ENCODE measurements at places on chromosomes 1 and 21. TPM values are rescaled to one million over a fixed set of nuclear protein-coding genes. Genes with fewer than 3 reads are reported as not detected.

- no peak for DNase-seq
These were observed 945.5 kb downstream of the TTLL7 start for GRCh38 chr1:83053446-83053845.

DNA sequence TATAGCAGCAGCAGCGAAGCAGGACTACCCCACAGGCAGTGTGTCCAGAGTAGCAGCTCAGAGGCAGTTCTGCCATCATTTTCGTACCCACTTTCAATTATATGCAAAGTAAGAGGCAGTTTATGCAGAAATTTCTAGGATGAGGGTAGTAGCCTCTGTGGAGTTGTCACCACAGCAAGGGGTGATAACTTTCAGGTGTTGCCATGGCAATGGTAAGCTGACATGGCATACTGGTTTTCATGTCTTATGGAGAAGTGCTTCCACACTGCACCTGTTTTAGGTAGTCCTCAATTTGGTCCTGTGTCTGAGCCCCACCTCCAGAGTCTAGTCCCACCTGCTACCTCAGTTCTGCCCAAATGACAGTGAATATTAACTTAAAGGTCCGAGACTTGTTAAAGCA, 133.3 kb upstream of the SYT6 start:
- no peak for DNase-seq

- DNase-seq, result no peak
These were observed 10.6 kb downstream of the SOD1 start for GRCh38 chr21:31670070-31670469.

Gene PHACTR4
- total RNA-seq, result 24.2 TPM

GRCh38 chr1:62089570-62089969, 105.1 kb upstream of the L1TD1 start:
- no peak for DNase-seq

Gene PEAR1
- 3.7 TPM for total RNA-seq

- DNase-seq, result no peak
These were observed 178.3 kb downstream of the ATG4C start for GRCh38 chr1:62962014-62962812.

- no peak for DNase-seq
These were observed 76.0 kb downstream of the FH start for GRCh38 chr1:241443561-241443960.

- DNase-seq, result peak; percentile 96
These were observed 78.9 kb downstream of the CLEC20A start for GRCh38 chr1:178417858-178418257.

DNA sequence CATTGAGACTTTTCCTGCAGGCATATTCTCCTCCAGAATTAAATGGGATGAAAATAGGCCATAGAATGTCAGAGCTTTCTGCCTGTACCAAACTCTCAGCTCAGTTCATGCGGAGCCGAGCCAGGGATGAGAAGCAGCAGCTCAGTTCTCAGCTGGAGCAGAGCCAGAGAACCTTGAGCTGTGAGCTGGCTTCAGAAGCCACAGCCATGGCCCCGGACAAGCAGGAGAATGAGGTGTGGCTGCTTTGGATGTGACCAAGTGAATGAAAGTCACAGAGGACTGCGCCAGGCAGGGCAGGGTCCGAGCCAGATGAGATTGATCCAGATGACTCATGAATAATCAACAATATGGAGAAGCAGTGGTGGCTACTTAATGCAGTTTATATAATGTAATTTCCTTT, 633.8 kb downstream of the NCAM2 start:
- no peak for DNase-seq

Gene ADGRL2
- total RNA-seq, result 8.8 TPM

DNA sequence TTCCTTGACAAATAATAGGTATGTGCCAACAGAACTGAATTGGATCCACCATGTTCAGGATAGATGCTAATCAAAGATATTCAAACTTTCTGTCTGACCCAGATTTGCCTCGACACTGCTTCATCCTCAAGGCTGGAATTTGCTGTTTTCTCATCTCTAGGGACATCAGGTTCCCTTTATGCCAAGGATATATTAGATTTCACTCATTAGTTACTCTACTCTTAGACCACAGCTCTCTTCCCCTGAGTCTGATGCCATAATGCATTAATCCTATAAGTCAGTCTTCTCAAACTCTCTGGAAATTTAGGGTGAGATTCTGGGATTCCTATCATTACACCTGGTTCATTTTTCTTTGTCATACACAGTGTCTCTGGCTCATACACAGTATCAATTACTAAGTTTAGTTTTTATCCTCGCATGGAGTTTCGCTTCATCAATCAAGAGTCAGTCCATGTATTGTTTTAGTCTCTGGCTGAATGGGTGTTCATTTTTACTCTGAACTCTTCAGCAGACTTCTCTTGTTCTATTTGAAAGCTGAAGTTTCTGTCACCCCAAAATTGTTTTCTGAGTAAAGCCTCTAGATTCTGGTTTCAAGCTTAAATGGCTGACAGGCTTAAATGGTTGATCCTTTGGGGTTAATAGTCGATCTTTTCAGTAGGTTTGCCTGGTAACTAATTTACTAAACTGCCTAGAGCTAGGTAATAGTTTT, 9.3 kb upstream of the DCAF6 start:
- no peak for DNase-seq

- no peak for DNase-seq
These were observed 65.6 kb upstream of the EDEM3 start for GRCh38 chr1:184820218-184820750.

DNA sequence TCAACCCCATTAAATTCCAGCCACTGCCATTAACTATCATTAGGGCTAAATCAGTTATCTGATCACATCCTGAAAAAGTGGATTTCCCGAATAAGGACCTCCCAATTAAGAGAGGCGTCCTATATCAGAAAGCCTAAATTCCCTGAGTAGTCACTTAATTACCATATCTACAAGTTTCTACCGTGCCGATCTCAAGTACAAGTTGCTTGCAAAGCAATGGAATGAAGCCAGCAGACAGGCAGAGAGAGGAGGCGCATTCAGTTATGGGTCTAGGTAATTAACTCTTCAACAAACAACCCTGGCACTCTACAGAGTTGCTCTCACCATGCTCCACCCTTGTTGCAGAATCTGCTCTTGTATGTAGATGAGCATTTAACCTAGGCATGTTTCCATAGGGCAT, 494.6 kb upstream of the RUNX1 start:
- no peak for DNase-seq

Gene LRRC71
- total RNA-seq, result 0.26 TPM

GRCh38 chr1:213366141-213366831, 315.2 kb downstream of the RPS6KC1 start:
- DNase-seq, result no peak

DNA sequence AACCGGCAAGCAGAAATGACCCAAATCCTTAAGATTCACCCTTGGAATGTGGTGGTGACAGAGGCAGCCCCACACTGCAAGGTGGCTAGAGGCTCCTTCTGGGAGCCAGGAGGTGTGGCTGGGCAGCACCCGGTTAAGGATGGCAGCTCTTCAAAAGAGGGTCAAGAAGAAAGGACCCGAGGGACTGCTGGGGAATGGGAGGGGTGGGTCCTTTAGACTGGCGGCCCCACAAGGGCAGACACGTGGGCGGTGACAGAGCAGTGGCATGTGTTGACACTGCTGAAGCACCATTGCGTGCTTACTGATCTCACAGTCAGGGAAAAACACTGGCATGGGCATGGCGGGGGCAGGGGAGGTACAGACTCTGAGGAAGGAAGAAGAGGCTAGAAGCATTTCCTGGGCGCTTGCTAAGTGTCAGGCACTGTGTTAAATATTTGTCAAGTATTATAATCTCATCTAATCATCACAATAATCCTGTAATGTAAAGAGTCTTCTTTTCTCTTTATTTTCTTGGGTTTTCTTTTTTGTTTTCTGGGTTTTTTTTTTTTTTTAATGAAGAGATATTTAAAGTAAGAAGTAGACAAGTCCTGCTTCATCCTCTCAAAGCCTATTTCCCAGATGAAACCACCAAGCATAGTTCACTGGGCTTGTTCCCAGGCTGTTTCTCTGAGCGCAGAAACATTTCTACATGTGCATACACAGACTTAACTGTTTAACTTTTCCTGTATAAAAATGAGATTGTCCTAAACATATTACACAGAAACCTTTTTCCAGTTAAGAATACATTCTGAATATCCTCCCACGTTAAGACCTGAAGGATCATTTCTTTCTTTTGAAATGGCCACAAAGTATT, 165.8 kb upstream of the EDN2 start:
- no peak for DNase-seq

DNA sequence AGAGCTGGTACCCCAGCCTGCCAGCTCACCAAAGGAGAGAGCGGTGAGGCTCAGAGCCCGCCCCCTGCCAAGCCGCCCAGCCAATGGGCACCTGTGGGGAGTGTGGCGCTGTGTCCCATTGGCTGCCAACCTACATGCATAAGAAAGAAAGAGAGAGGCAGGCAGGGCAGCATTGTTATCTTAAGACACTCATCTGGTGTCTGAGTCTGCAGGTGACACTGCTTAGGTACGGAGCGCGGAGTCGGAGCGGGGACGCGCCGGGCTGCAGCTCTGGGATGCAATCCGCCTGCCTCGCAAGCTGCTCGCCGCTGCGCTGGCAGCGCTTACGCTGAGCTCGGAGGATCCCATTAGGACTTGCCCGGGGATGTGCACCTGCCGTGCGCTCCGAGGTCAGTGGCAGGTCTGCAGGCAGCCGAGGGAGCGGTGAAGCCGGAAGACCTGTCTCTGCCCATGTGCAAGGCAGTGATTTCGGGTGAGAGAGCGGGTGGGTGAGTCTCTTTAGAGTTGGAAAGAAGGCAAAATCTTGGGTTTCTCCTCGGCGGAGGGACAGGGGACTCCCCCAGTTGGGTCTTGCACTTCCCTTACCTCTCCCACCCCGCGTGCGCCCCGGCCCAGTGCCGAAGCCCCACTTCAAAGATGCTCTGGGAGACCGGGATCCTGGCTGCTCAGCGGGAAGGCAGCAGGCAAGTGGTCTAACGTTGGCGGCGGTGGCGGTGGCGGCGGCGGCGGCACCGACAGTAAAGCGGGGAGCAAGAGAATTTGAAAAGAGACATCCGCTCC, at the start of gene BRINP2:
BRINP2 (plus strand) TSS at position 203 of the 780 bp plus-strand sequence. CDS start 58,919 bp downstream, outside the sequence.
- no peak for DNase-seq

- DNase-seq, result no peak
These were observed 24.2 kb upstream of the NPL start for GRCh38 chr1:182765391-182765790.

DNA sequence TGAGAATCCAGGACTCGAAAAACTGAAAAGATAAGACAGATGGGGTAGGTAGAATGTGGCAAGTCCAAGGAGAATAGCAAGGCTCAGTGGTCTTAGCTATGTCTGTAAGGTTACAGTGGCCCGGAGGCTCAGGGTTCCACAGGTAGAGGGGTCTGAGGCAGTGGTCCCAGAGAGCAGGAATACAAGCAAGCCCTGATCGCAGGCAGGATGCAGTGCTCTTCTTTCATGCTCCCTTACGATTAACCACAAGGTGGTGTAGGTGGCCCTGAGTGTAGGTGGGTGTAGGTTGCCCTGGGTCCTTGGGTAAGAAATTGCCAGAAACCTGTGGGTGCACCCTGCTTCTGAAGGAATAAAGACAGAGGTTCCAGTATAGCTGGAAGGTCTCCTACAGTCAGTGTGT, 99.1 kb upstream of the RAB3GAP2 start:
- no peak for DNase-seq

DNA sequence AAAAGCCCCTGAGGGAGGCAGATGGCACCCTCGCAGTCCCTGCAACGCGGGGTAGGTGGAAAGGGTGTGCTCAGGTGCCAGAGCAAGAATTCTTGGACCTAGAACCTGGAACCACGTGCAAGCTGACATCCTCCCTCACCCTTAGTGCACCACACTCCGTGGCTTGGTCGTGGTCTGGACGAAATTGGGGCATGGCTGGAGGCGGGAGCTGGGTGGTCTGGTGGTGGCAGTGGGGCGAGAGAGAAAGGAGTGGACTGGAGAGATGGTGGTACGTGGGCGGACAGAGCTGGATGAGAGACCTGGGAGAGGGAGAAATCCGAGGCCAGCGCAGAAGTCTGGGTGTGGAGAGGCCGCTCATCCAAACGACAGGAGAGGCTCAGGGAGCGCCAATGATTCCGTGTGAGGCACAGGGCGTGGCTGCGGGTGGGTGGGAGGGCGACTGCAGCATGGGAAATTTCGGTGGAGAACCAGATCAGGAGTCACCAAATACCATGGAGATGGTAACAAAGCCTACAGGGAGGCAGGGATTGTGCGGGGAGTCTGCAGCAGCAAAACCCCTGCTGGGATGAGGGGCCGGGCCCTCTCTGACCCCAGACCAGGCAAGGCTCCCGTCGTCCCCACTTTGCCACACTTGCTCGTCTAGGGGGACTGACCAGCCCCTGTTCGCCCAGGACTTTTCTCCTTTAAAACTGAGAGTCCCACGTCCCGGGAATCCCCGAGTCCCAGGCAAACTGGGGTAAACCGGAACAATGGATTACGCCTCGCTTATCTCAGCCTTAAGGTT, 31.9 kb downstream of the CDCP2 start:
- DNase-seq, result no peak

DNA sequence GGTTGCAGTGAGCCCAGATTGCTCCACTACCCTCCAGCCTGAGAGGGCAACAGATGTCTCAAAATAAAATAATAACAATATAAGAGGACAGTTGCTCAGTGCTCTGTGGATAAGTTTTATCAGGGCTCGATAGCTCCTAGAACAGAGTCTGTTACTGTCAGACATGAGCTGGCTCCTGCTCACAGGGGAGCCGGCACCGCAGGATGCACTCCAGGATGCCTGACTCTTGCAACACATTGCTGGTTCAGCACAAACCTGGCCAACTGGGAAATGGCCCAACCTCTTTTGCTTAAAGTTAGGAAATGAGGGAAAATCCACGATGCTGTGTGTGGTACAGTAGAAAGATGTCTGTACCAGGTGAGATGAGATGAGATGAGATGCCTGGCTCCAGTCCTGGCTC, 5.8 kb upstream of the CTSE start:
- no peak for DNase-seq

GRCh38 chr1:63713627-63714481, 60.0 kb upstream of the ROR1 start:
- peak; percentile 69 for DNase-seq

Gene TSPAN1
- total RNA-seq, result 2.1 TPM

Gene NHLH1
- 0.09 TPM for total RNA-seq

Gene RIPPLY3
- not detected for total RNA-seq

Gene ESRRG
- total RNA-seq, result not detected

DNA sequence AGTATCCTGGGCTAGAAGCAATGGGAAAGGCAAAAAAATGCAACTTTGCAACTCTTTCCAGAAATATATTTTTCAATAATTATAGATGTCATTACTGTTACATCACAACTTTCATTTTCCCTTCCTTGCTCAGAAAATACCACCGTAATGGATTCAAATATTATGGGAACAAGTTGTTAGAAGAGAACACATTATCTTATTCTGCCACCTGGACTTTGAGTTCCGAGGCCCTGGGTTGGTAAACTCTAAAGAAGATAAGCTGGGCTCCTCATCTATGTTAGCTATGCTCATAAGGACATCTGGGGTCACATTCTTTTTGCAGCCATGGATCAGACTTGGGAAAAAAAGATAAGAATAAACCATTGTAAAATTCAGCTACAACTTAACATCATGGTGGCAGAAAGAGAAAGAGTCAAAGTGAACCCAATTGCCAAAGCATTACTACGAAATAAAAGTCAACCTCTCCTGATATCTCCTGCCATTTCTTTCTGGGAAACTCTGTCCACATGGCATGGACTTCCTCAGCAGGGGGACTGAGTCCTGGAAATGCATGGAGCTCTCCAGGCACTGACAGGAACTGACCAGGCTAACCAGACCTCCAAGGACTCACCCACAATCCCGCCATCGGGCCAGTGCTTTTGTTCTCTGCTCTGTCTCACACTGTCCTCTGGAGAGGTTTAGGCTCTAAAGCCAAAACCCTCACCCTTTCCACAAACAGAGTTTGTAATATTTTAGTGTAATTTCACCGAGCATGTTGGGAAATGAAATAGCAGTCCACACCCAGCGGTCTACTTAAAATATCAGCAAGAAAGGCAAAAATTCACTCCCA, 499.1 kb upstream of the RUNX1 start:
- DNase-seq, result no peak

All from HFFc6 (cell line).